ENCODE measurements at places on chromosomes 2 and 18. TPM values are rescaled to one million over a fixed set of nuclear protein-coding genes. Genes with fewer than 3 reads are reported as not detected.

DNA sequence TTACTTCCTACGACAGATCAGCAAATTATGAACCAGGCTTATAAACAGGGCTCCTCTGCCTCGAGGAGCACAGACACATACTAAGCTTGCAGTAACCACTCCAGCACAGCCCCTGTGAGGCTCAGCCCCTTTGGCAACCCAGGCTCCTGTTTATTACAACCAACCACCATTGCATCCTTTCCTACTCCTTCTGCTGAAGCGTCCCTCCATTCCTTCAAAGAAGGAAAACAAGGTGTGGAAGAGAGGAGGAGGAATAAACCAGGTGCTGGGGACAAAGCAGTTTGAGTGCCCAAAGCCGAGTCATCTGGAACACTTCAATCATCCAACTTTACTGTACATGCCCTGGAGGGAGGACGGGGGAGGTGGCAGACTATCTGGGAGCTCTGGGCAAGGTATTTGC lies 87.2 kb upstream of the MGAT4A start:
- DNase-seq, result no peak

- no peak for DNase-seq
Measured at GRCh38 chr2:189552334-189552990, 28.1 kb downstream of the SLC40A1 start.

DNA sequence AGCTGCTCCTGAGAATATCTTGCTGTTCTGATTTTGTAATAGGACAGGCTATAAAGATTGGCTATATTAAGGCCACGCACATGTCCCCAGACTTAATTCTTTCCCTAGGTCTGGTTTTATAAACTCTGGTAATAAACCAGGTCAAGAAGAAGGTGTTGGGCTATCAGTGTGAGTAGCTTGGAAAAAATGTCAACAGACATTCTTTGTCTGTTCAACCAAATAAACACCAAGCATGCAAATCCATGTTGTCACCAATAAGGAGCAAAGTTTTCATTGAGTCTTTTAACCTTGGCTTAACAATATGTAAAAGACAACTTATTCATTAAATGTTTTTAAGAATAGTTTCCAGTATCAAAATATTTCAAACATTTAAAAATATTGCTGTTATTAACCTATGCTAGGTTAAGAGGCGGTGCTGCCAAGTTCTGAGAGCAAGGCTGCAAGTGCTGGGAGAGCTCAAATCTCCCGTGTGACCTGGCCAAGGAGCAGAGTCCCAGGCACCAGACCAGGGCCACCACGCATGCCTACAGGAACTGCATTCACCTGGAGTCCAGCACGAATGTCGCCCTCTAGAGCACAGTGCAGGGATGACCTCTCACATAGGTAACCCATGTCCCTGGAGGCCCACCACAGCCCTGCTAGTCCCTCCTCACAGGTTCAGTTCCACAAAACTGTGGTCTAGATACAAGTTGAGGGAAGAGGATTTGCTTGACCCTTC lies 120.5 kb upstream of the POU3F3 start:
- peak; percentile 93 for DNase-seq

GRCh38 chr2:33160191-33160590 lies 213.4 kb downstream of the LTBP1 start:
- DNase-seq, result no peak

DNA sequence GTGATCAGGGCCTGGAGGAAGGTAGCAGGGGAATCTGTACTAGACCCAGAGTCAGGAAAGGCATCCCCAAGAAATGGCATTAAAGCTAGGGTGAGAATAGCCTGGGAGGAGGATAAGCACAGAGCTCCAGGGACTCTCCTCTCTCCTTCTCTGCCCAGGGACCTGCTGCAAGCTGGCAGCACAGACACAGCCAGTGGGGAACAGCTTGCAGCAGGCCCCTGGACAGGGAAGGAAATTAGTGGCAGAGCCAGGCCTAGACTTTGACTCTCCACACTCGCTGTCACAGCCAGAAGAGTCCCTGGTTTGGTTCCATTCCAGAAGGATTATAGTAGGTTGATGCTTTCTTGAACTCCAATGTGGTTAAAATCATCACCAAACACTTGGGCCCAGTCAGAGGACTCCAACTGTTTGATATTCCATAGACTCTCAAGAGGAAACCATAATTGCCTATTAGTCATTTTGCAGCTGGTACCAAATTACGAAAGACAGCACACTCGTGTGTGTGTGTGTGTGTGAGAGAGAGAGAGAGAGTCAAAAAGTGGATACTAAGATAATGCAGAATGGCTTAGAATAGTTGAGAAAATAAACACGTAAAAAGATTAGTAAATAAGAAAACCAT lies 95.5 kb upstream of the ATP8B1 start:
- no peak for DNase-seq

Gene ASB18
- total RNA-seq, result not detected

Gene THUMPD2
- total RNA-seq, result 11.3 TPM

Gene DQX1
- total RNA-seq, result 0.93 TPM

Gene SPATA3
- total RNA-seq, result not detected

Gene IL1RL1
- 0.23 TPM for total RNA-seq

Gene COLEC11
- total RNA-seq, result 1.0 TPM
